C1 segment of cervical spinal cord (tissue), 14 donors: ENCODE measurements at places on chromosomes 16 and 17.

DNA sequence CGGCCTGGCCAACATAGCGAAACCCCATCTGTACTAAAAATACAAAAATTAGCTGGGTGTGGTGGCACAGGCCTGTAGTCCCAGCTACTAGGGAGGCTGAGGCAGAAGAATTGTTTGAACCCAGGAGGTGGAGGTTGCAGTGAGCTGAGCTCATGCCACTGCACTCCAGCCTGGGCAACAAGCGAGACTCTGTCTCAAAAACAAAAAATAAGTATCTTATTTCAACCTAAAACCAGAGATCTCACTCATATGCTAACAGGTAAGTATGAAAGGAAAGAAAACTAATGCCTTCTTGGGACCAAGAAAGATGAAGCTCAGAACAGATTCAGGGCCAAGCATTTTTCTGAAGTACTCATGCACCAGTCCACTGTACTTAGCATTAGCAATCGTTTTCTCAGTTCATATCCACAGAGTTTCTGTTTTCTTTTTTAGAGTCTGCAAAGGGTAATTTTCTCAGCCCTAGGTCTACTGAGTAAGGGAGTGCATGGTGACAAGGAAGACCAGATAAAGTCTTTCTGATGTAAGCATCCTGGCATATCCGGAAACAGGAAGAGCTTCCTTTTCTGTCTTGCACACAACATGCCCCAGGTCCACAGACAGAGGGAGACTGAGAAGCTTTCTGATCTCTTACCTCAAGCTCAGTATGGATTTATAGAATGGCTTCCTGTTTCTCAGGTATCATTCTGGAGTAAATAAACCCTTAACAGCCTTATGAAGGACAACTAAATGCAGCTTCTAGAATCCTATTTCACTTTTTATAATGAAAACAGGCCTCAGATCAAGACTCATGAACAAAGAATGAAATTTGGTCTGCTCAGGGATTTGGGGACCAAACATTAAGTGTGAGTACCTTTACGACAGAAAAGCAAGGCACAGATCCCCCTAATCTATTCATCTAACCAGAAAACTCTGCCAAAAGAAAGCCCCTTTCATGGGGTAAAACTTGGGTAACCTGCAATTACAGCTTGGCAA, 38.7 kb upstream of the FOXJ1 start:
- DNase-seq = no peak

DNA sequence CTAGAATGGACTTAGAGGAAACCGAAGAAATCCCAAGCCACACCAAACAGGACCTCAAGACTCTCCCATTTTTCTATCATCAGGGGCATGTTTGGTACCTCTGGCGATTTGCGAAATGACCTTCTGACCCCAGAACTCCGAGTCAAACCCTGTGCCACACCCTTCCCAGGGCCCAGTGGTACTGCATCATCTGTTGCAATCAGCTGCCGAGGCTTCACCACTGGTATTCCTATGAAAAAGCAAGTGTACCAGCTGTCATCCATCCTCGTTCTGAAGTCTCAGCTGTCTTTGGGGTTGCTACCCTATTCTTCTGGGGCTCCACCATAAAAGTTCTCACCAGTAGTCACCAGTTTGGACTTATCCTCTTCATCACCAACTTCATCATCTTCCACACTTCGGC, 2.3 kb upstream of the RSKR start:
- no peak for DNase-seq

DNA sequence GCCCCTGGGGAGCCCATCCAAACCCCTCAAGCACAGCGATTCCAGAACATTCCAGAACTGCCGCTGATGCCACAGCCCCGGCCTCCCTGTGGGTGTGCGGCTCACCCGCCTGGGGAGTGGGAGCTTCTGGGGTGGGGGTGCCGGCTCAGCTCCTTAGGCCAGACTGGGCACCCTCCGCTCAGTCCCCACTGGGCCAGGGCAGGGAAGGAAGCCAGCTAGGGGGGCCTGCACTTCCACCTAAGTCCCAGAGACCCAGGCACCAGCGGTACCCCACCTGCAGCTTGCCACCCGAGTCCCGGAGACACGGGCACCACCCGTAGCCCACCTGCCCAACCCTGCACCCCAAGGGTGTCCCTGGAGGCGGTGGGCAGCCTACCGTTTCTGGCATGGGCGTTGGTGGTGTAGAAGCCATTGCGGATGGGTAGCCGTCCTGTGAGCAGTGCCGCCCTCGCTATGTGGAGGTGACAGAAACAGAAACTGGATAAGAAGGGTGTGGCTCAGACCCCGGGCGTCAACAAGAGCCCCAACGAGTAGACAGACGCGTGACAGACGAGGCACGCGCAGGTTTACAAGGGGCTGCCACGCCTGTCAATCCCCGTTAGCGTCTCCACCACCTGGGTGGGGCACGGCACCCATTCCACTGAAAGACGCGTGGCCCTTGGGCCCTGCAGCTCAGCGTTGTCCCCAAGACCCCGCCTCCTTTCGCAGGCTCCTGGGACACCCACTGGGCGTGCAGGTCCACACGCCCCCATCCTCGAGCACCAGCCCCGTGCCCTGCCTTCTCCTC, 15.0 kb downstream of the GALNS start:
- DNase-seq = no peak

DNA sequence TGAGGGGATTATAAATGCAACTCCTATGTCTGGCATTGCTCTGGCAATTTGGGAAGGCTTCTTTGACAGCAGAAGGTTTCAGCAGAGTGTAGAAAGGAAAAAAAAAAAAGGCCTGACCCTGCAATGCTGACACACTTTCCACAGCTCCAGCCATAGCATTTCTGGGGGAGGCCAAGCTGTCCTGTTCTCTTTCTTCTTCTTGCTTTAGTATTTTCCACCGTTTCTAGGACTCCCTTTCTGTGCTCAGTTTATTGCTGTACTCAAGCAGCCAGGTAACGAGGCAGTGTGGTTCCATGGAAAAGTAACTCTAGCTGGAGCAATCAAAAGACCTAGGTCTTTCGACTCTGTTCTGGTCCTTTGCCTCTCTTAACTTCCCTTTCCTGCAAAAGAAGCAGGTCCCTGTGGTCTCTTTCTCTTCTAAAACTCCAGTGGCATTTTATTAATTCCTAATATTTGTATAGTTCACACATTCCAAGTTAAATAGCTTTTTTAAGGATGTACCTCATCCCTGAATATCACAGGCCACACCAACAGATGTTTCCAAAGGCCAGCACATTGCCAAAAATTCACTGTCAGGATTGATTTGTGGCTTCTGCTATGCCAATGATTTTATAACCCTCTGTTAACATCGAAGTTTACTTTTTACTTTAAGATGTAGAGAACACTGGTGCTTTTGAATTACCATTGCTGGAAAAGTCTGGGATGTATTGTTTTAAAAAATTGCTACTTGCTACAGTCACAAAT, 90.3 kb upstream of the BCAR1 start:
- DNase-seq = no peak

GRCh38 chr17:57086069-57086930, 1.3 kb downstream of the AKAP1 start:
- no peak for DNase-seq

DNA sequence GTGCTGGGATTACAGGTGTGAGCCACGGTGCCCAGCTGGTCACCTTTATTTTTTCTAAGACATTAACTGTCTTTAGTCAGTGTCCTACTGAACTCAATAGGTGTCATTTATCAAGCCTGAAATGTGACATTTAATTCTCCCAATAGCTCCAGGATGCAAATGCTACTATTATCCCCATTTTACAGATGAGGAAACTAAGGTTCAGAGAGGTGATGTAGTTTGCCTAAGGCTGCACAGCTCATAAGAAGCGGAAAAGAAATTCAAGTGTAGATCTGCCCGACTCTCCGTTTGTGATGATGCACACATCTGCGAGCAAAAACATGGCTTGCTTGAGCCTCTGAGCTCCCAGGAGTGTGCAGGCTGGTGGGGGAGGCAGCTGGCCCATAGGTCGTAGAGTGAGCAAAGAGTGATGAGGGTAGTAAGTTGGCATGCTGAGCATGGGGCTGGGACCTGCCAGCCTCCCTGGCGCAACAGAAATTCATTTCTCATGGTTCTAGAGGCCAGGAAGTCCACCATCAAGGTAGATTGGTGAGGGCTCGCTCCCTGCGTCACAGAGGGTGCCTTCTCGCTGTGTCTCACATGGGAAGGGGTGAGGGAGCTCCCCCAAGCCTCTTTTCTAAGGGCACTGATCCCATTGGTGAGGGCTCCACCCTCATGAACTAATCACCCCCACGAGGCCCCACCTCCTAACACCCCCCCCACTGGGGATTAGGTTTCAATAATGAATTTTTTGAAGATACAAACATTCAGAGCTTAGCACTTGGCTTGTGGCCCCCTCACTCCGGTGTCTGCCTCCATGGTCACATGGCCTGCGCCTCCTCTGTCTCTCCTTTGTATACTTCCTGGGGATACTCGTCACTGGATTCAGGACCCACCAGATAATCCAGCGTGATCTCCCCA, 141.5 kb upstream of the PLCG2 start:
- no peak for DNase-seq

GRCh38 chr17:29589524-29590410, at the start of gene GIT1:
Gene GIT1 (minus strand): TSS chr17:29589648. CDS start chr17:29589378, 270 bp downstream.
- DNase-seq = peak; percentile 75

DNA sequence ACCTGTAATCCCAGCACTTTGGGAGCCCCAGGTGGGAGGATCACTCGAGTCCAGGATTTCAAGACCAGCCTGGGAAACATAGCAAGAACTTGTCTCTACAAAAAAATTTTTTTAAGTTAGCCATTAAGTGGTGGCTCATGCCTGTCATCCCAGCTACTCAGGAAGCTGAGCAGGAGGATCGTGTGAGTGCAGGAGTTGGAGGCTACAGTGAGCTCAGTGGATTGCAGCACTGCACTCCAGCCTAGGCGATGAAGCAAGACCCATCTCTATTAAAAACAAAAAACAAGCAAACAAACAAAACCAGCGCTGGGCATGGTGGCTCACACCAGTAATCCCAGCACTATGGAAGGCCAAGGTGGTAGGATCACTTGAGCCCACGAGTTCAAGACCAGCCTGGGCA, 38.0 kb downstream of the HEATR3 start:
- no peak for DNase-seq

DNA sequence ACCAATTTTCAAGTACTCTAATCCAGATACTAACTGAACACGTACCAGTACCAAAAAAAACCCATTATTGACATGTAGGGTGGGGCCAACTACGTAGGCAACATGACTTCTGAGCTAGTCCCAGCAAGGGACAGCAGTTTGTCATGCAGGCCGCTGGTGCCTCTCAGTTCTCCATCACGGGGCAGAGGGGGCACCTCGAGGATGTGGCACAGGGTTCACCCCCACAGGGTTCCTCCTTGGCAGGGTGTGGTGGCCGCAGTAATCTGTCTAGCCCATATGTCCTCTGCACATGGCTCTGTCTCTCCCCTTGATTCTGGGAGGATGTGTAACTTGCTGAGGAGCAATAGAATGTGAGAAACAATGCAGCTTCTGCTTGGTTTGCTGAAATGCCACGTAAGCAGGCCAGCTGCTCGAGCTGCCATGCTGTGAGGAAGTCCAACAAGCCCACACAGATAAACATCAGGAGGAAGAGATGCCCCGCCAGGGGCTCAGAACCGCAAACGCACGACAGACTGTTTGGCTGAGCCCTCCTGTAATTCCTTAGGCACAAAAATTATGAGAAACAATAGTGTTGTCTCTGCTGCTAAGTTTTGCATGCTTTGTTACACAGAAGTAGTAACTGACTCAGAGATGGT, 62.4 kb downstream of the NT5M start:
- DNase-seq = no peak

- DNase-seq = no peak
Observed at GRCh38 chr17:59762049-59762823, 54.8 kb downstream of the VMP1 start.

GRCh38 chr17:31745964-31746600, 113.0 kb downstream of the COPRS start:
- no peak for DNase-seq

DNA sequence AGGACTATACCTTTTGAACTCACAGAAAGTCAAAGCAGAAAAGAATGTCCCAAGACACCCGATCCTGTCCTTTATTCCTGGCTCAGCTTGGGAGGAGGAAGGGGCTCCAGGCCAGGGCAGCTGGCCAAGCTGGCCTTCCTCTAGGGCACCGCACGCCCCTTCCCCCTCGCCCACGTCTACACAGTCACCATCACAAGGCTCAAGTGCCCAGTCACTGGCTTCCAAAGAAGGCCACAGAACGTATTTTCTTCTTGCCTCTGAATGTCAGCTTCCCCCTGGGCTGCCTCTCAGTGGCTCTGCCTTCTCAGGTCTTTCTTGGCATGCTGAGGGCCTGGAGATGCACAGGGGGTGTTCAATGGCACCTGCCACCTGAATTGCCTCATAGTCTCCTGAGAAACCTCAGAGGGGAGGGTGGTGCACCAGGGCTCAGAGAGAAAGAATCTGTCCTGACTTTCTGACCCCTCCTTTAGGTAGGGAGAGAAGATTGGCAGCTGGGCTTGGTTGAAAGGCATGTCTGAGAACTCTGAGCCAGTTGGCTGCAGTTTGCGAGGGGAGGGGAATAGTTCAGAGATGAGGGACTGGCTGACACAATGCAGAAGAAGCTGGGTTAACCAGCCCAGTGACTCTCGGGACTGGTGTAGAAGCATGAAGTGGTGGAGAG, 2.1 kb downstream of the DHRS11 start:
- DNase-seq = no peak

GRCh38 chr16:11511328-11511727, 75.4 kb downstream of the LITAF start:
- no peak for DNase-seq

DNA sequence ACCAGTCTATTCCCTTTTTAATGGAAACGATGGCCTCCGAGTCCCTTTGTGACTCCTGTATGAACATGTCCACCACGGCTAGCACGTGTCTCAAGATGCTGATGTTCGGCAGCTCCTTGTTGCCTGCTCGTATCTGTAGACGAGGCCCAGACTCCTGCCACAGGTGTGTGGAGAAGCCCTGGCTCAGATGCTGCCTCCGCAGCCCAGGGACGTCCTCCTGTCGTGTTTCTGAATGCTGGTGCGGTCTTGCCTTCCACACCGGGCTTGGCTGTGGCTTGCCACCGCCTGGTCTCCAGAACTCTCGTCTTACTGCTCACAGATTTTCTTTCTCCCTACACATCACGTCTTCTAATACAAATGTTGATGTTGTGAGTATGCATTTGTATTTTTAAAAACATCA, 17.0 kb downstream of the FOXF1 start:
- no peak for DNase-seq
